Right ventricle myocardium inferior (tissue), 1 donor: ENCODE measurements at places on chromosomes 5 and 9.

- no peak for DNase-seq
Measured at GRCh38 chr9:108913391-108913790, 20.5 kb downstream of the ELP1 start.

DNA sequence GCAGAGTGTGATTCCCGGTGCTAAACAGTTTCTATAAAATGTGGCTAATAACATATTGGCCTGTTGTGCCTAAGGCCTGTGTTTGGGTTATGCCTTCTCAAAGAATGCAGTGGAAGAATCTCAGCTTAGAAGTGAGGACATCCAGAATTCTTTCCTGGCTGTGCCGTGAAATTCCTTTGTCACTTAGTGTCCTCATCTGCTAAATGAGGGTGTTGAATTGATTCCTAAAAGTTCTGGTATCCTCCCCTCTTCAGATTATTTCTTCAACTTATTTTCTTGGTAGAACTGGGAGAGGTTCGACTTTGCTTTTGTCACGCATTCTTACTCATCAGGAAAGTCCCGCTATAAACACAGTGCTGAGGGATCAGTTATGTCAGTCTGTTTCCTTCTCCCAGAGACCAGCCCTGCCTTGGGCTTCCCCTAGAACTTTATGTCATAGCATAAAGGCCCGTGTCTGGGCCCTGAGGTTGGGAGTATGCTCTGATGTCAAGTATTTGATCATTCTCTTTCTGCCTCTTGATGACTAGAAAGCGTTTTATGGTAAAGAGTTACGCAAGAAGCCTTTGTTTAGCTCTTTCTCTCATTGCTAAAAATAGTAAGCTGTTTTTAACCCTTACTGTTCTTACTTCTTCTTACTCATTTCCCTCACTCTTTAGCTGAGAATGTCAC, 29.5 kb downstream of the MTAP start:
- no peak for DNase-seq

DNA sequence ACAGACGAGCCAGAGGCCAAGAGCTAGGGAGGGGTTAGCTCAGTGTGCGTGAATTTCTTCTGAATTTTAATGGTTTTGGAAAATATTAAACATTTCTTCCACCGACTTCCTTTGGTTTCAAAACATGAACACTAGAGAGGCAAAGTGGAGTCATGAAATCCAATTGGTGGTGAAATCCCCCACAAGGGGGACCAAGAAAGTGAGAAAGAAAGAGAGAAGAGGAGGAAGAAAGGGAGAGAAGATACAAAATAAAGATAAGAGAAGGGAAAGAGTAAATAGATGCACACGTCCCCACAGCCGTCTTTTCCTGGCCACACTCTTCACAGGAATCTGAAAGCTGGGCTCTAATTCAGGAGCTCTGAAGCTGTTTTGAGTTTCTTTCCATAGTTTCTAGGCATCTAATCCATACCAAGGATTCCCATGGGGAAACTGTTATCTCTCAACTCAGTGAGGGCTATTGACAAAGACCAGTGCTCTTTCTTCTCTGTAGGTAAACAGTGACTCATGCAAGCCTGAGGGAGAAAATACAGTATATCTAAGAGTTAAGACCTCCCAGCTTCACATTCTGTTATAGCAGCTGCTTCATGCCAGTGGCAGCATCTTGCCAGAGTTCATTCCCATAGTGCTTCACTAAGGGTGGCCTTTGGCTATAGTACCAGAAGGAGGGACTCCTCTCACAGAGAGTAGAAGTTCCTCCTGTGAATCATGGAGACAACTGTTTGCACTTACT, 115.8 kb upstream of the LIFR start:
- no peak for DNase-seq

DNA sequence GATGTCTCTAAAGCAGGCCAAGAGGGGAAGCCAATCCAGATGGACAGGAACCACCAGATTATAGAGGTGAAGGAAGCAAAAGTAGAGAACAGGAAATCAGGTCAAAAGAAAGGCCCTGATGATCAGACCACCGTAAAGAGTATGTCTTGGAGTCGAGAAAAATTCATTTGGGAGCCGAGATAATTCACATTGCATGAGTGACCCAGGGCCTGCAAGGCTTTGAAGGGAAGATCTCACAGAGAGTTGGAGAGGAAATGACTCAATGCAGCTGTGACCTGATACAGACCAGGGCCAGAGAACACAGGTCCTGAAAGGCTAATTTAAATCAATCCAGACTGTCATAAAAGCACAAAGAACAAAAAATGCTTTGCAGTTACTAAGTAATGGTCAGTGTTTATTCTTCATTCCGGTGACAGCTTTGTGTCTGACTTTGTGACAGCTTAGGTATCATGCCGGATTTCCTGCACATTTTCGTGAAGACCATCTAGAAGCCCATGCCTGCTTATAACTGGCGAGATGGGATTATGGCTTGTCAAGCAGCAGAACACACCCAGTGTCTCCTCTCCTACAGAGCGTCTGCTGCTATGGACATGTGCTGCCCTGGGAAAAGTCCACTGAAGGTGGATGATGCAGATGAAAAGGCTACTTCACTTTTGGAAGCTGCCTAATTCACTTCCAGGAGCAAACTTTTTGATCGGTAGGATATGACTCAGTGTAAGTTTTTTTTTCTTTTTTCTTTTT, 5.8 kb upstream of the ACTBL2 start:
- no peak for DNase-seq

- DNase-seq = no peak
Measured at GRCh38 chr5:132686193-132686592, 12.4 kb downstream of the IL4 start.

DNA sequence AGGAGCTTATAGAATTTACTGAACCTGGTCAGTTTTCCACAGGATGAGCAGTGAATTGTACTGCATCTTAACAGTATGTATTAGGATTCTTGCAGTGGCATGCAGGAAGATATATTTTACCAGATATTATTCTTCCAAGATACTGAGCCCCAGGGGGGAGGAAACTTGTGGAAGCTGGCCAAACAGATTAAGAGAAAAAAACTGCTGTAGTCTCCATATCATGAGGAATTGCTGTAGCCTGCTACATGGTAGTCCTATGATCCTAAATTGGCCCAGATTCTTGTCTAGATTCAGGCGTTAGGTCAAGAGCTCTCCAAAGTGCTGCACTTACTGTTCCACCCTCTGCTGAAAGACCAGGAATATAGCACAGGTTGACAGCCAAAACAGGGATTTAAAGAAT, 275.5 kb upstream of the TAS2R1 start:
- DNase-seq = no peak

DNA sequence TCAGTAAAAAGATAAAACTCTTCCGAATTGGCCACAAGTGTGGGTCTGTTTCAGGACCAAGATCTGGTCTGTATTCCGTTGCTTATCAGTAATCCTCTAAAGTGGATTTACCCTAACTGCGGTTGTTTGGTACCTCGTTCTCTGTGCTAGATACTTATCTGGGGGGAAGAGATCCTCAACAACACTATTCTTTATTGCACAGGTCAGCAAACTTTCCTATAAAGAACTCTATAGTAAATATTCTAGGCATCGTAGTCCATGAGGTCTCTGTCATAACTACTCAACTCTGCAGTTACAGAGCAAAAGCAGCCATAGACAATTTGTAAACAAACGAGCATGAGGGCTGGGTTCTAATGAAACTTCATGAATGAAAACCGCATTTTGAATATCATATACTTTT, 335.8 kb upstream of the KIF2A start:
- DNase-seq = no peak

DNA sequence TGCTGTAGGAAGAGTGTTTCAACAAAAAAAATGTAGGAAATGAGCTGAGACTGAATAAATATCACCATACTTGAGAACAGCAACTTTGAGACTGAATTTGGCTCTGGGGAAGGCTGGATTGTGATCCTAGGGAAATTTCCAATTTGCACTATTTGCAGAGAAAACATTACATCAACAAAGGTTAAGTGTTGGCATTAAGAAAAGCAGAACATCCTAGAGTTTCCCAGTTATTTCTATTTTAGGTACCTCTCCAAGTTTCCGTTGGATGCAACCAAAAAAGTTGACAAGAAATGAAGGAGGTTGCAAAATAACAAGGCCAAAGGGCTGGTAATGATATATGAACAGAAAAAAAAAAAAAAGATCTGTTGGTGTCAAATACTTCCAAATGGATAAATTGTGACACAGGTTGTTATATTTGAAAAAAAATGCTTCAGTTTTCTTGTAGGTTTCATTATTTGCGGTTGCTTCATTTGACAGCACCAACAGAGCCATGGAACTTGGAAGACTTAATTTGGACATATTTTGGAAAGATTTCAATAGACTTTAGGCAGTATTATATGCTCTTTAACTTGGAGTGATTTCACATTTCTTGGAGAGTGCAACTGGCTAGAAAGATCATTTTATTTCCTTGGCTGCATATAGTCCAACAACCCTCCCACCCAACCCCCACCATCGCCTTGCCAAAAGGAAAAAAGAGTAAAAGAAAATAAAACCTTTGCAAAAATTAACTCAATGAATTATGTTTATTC, 230.8 kb downstream of the ZNF608 start:
- DNase-seq = no peak

DNA sequence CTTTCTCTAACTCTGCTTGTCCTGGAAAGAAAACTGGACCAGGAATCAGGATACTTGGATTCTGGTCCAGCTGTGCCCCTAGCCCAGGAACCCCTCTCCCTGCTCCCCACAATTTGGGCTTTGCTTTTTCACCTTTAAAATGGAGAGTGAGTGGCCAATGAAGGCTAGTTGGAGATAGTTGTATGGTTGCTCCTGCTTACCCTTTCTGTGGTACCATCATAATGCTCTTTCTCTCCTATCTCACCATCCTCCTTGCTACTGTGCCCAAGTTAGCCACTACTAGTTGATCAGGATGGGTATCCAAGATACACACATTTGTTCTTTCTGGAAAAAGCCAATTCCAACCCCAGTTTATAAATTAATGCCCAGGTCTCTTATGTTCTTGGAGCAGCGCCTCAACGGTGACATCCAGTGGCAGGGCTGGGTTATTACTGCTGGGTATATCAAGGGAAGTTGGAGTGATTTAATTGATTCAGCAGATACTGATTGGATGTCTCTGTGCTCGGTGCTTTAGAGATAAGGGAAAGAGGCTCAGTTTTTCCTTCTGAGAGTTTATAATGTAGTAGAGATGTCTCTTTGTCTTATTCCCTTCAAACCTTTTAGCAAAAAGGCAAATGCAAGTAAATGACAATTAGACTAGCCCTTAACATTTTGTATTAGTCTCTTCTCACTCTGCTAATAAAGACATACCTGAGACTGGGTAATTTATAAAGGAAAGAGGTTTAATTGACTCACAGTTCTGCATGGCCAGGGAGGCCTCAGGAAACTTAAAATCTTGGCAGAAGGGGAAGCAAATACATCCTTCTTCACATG, 38.5 kb downstream of the FAXDC2 start:
- DNase-seq = no peak

- DNase-seq = no peak
Measured at GRCh38 chr9:95055851-95056551, 261.5 kb downstream of the FANCC start.

- DNase-seq = no peak
Measured at GRCh38 chr5:113678924-113679575, 165.6 kb downstream of the YTHDC2 start.

- no peak for DNase-seq
Measured at GRCh38 chr5:180098991-180099732, 27.6 kb upstream of the RNF130 start.

DNA sequence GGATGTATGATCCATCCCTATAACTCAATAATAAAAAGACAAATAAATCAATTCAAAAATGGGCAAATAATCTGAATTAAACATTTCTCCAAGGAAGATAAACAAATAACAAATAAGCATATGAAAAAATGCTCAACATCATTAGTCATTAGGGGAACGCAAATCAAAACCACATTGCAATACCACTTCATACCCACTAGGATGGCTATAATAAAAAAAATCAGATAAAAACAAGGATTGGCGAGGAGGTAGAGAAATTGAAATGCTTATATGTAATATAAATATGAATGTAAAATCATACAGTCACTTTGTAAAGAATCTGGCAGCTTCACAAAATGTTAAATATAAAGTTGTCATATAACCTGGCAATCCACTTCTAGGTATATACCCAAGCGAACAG, 52.3 kb upstream of the TBCA start:
- DNase-seq = no peak

DNA sequence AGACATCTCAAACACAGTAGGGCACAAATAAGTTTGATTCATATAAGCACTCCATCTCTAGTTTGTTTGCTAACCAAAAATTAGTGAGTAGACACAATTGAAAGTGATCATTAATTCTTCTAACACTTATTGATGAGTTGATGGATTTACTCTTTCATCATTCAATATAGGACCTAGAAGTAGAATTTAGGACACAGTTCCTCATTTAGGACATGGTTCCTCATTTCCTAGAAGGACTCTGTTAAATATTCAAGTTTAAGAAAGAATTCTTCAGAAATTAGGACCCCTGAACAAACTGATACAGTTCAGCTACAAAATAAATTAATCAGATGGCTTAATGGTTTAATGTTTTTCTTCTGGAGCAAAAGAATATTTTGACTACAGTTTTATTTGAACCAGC, 143.5 kb upstream of the PRR16 start:
- no peak for DNase-seq

DNA sequence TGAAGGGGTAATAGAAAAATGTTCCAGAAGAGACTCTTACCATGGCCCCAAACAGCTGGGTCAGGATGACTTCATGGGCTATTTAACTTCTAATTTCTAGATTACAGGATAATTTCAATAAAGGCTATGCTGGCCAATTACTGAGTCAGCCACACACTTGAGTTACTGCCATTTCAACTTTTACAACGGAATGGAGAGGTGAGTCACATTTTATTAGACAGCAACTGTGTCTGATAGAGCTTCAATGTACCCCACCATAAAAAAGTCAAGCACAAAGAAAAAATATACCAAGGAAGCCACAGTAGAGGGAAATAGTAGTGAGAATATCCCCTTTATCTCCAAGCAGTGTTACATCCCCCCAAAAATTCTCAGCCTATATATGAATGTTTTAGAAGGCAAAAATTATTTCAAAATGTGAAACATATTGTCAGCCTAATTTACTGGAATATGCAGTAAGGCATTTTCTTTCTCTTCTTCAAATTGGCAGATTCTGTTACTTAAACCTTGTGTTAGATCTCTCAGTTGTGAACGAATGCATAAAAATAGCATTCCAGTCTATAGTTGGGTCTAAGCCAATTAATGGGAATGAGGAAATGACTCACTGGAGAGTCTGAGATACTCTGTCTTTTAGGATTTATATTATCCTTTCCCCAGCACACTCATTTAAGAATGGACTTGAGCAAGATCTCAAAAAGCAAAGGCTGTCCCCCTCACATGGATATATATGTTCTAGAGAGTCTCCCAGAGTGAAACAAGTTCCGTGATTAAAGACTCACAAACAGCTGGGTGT, 47.1 kb upstream of the RAI14 start:
- no peak for DNase-seq
